ENCODE measurements at places on chromosomes 2 and 18.

GRCh38 chr2:53515435-53516332 is 251.9 kb upstream of the CHAC2 start:
- no peak for DNase-seq

GRCh38 chr18:8847900-8848299 is 142.5 kb downstream of the MTCL1 start:
- no peak for DNase-seq

GRCh38 chr2:23751747-23752265 is 175.1 kb downstream of the ATAD2B start:
- DNase-seq, result no peak

- DNase-seq, result no peak
These were observed 2.3 kb downstream of the ATP6V1B1 start for GRCh38 chr2:70937866-70938585.

- no peak for DNase-seq
These were observed 32.4 kb upstream of the SLC3A1 start for GRCh38 chr2:44242904-44243303.

- no peak for DNase-seq
These were observed 4.4 kb downstream of the ACTR1B start for GRCh38 chr2:97659256-97660043.

DNA sequence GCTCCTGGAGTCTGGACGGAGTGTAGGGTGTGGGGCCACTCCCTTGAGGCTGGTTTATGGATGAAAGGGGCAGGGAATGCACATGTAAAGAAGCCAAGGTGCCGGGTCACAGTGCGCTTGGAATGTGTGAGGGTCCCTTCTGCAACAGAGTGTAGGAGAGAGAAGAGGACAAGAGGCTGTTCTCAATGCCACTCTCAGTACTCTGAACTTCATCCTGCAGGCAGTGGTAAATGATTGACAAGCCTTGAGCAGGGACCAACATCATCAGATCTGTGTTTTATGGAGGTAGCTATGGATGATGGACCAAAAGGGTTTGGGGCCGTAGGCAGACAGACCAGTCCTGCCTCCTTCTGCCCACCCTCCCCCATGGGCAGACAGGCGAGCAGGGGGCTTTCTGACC is 7.2 kb upstream of the ALKAL2 start:
- no peak for DNase-seq

DNA sequence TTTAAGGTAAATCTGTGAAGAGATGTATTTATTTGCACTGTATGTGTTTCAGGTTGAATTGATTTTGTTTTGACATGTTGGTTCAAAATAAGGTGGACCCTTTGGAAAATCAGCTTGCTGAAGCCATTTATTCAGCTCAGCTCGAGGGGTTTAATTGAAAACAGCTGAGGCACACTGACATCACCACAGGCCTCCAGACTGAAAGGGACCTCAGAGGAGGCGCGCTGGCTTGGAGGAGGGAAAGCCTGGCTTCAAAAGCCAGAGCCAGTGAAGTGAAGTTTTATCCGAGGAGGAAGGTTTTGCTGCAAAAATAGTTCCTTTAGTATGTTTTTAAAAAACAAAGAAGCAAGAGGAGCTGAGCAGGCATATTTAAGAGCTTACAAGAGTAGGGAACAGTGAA is 26.9 kb upstream of the DNMT3A start:
- DNase-seq, result peak; percentile 82
